ENCODE measurements at places on chromosomes 11 and 22.

- peak; percentile 47 for DNase-seq
Observed at GRCh38 chr11:61966734-61967115, 709 bp downstream of the FTH1 start.

GRCh38 chr11:121929581-121929980 lies 186.4 kb downstream of the BLID start:
- no peak for DNase-seq

DNA sequence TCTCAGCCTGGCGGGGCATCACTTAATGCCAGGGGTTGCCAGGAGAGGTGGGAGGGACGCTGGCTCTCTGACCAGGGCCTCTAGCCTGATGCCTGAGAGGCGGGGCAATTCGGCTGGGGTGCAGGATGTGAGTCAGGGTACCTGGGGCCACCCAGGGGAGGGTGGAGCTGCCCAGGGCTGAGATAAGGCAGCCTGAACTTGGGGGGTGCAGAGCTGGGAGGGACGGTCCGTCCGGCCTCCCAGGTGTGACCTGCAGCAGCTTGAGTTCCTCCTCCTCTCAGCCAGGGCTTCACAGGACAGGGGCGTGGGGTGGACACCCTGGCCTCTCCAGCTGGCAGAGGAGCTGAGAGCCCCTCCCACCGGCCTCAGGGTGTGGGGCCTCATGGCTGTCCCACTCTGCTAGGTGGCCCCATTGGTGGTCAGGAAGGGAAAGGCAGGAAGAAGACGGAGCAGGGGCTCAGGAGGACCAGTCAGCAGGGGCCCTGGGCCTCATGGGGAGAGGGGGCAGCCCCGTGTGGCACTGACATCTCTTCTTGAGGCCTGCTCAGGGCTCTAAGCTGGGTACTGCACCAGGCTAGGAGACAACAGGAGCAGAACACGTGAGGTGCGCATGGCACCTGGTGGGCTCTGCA lies 942 bp upstream of the RPS6KA4 start:
- peak; percentile 68 for DNase-seq

DNA sequence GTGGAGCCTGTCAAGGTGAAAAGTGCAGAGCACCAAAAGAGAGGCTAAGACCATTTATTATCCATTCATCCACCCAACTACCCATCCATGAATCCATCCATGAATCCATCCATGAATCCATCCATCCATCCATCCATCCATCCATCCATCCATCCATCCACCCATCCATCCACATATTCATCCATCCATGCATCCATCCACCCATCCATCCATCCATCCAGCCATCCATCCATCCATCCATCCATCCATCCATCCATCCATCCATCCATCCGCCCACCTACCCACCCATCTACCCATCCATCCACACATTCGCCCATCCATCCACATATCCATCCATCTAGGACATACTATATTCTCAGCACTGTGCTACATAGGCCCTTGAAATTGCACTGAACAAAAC lies 68.0 kb downstream of the SYN3 start:
- DNase-seq, result no peak

- no peak for DNase-seq
Observed at GRCh38 chr11:96704847-96705246, 315.0 kb downstream of the JRKL start.

DNA sequence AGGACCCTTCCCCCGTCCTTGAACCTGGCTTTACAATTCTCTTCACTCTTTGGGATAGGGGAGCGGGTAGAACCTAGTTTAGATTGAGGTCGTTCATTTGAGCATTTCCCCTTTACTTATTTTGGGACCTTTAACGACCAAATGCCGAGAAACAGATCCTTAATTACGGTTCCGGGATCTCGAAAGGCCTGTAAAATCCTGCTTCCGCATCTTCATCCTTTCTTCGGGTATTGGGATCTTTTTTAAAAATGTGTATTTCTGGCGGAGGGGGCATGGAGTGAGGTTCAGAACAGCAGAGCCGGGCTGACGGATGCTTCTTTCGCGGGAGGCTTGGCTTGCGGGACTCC lies 395 bp upstream of the HIPK3 start:
- DNase-seq, result no peak

- no peak for DNase-seq
Observed at GRCh38 chr11:1072116-1072820, 2.4 kb upstream of the MUC2 start.

DNA sequence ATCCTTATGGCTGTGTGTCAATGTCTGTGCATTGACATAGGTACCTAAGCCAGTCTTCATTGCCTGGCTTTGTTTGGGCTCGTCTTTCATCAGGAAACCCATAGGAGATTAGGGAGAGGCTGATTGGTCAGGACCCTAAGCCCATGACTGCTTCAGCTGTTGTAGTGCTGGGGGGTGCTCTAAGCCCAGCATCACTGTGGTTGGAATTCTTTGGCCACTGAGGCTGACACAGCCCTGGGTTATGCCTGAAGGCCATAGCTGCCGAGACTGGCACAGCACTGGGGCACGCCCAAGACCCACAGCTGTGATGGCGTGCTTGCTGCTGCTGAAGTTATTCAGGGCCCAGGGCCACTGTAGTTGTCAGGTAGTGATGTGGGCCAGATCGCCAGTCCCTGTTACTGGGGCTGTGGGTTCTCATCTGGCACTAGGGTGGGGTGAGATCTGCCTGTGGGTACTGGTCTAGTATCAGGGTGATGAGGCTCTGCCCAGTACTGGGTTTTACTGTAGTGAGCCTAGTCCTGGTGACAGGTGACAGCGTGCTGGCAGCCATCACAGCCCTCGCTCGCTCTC lies 4.9 kb downstream of the USP18 start:
- no peak for DNase-seq

DNA sequence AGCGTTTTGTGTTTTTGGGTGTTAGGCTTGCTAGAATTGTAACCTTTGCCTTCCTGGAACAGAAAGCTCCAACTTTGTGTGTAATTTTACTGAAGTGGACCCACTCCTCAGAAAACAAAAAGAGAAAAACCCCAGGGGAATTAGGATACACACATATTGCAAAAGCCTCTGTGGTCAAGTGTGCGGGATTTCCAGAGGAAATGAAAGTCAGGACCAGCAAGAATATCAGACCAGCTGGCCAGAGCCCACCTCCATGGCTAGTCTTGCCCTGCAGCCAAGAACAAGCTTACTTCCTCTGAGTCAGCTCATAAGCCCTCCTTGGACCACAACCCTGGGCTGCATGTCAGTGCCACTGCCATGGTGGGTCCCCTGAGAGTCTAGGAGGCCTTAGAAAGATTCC lies 37.0 kb upstream of the FTH1 start:
- DNase-seq, result no peak

DNA sequence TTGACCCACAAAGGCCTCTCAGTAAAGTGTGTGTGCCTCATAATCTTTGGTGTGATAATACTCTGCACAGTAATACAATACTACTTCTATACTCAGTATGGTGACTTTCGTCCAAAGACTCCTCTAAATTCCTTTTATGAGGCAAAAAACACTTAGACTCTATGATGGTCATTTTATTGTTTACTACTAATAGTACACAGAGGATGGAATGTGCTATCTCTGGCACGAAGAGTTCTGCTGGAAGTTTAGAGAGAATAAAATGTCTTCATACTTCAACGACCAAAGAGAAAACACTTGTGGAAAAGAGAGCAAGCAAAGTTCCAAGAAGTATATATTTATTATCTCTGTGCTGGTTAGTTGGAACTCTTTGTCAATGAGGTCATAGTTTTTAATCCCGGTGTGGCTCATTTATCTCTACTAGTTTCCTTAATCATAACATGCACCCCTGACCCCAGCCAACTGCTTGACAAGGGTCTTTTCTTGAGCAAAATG lies 7.5 kb upstream of the CSTF3 start:
- DNase-seq, result no peak

DNA sequence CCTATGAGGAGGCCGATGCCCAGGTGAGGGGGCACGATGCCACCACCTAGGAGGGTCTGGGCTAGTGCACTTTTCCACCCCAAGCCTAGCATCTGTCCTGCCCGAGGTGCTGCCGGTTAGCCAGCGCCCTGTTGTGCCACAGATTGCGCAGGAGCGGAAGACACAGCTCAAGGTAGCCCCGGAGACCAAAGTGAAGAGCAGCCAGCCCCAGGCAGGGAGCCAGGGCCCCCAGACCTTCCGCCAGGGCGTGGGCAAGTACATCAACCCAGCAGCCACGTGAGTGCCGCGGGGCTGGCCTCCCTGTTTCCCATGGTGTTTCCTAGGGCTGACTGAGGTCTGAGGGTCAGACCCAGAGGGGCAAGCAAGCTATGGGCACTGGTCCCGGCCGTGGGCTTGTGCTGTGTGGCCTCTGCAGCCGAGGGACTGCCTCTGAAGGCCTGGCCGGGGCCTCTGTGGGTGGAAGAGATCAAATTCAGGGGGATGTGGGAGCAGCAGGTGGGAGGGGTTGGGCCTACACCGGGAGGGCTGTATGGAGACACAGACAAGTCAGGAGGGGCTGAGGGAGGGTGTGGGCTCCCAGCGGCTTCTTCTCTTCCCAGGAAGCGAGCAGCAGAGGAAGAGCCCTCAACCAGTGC lies 29.1 kb downstream of the PPIL2 start:
- DNase-seq, result no peak

DNA sequence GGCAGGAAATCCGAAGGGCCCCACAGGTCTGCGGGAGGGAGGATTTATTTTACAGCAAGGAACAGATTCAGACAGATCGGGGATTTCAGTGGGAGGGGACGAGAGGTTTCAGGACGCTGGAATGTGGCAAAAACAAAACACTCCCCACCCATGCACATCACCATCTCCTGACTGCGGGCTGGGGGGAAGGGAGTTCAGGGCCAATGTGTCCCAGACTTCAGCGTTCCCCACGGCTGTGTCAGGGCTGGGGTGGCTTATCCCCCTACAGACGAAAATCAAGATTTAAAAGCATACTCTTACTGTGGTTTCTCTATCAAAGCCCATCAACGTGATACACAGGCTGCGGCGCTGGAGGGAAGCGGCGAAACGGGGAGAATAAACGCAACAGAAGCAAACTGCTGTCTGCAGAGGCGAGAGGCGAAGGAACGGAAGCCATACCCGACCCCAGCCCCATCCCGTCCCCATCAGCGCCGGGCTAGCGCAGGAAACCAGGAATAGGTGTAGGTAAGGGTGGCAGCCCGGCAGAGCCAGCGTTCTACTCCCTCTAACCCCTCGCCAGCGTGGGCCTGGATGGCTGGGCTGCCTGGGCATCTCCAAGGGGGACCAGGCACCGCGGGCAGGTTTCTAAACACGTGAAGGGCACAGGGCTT lies 2.7 kb downstream of the TENM4 start:
- peak; percentile 3 for DNase-seq

DNA sequence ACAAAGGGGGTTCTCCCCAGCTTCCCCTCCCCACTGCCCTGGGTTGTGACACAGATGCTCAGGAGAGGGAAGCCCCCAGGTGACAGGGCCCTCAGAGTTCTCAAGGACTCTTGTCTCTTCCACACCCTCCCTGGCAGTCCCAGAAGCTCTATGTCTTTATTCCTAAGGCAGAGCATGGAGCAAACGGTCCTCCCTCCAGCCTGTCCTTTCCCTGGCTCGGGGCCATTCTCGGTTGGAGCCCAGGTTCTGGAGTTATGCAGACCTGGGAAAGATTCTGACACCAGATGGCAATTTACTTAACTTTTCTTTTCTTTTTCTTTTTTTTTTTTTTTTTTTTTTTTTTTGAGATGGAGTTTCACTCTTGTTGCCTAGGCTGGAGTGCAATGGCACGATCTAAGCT lies 186.6 kb downstream of the CEP164 start:
- DNase-seq, result no peak

GRCh38 chr22:35124691-35125219 lies 58.8 kb downstream of the ISX start:
- DNase-seq, result no peak

- DNase-seq, result no peak
Observed at GRCh38 chr11:75813124-75813523, 1.9 kb upstream of the UVRAG start.

GRCh38 chr11:35214792-35215193 lies 75.8 kb downstream of the CD44 start:
- peak; percentile 68 for DNase-seq

DNA sequence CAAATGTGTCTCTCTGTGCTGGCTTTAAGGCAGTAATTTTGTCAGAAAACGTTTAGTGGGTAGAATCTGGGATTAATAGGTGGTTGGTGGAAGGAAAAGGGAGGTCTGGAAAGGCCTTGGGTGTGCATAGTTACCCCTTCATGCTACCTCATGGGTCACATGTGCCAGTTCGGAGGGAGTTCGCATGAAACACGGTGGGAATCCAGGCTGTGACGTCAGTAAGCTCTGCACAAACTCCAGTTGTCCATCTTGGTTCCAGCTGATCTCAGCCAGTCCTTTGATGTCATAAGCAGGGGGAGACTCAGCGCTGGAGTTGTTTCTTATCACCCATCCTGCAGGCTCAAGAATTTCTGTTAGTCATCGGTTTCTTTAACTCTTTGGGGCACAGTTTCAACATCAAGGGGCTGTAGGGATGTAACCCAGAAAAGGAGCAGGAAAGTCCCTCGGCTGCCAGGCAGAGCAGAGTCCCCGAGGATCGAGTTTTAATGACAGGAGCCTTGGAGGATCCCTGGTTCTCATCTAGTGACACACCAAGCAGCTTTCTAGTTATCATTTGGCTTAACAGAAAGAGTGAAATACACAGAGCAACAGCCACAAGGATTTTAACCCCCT lies 28.9 kb downstream of the MOV10L1 start:
- no peak for DNase-seq

DNA sequence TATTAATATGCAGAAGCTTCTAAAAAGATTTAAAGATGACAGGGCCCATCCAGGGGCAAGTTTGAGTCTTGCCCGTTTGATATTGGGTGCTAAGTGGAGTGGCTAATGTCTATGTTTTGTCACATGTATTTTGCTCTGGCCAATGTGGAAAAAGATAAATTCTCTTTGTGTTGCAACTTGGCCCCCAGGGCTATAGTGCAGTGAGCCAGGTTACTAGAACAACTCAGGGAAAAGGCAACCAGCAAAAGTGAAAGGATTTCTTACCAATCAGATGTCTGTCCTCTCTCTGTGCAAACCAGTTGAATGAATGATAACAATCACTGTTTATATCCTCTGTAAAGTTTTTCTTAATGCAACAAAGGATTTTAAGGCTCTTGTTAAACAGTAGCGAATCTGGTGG lies 4.6 kb upstream of the CLNS1A start:
- DNase-seq, result no peak

DNA sequence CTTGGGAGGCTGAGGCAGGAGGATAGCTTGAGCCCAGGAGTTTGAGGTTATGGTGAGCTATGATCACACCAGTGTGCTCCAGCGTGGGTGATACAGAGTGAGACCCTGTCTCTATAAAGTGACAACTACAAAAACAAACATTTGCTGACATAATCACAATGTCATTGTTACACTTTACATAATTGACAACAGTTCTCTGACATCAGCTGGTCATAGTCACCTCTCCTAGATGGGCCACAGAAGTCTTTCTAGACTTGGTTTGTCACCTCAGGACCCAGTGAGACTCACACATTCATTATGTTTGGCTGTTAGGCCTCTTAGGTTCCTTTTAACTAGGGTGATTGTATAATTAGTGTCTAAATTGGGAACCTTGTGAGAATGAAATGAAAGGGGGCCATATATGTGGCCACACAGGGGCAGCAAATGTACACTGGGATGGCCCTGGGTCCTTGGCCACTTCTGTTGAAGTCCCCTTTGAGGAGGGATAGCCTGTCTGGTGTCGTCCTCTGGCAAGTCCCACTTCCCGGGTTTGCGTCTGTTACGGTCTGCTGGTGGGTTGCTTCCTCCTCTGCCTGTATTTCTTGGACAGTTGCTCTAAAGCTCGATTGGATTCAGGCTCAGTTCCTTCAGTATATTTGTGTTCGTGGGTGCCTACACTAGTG lies 5.8 kb upstream of the PPIL2 start:
- DNase-seq, result no peak
